ENCODE measurements at places on chromosomes 1 and 21.
A peak's percentile ranks its signal among the peaks of the same experiment; 100 is the strongest.

DNA sequence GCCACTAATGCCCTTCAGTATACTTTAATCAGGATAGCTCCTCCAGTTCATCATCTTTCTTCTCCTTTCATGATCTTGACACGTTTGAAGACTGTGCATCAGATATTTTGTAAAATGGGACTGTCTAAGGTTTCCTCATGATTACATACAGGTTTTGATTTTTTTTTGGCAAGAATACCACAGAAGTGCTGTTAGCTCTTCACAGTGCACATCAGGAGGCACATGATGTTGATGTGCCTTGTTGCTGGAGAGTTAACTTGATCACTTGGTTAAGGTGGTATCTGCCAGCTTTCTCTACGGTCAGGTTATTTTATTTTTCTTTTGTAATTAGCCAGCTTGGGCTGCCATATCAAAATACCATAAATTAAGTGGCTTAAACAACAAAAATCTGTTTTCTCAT, 128.6 kb upstream of the IVNS1ABP start:
- no peak for DNase-seq

DNA sequence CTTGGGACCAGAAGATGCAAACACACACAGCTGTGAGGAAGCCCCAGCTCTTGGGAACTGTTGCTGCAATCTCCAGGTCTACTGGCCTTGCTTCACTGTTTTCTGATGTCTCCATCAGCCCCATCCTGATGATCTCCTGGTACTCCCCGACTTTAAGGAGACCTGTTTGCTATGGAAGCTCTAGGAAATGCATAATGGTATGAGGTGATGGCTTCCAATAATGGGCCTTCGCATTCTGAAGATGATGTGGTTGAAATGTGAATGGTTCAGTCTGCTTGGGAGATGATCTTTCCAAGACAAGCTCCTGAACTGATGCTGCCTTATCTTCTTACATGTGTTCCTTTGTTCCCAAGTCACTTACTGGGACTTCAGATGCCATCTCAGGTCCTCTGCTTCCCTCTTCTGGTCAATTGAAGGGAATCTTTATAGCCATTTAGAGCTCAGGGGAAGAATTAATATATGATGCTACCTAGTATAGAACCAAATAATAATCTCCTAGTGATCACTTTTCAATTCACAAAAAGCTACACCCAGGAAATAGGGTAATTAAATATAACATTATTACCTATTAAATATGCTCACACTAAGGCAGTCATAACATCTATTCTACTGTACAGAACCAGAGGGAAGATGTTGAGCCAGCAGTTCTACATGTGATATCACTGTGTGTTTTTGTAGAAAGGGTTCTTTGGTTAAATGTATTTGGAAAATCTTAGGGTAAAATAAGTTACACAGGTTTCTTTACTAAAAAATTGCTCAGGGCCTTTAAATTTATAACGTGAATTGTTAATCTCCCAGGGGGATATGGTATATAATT, 73.9 kb upstream of the VTCN1 start:
- peak; percentile 59 for DNase-seq

- peak; percentile 48 for DNase-seq
Observed at GRCh38 chr1:245583081-245583480, 428.3 kb downstream of the KIF26B start.

GRCh38 chr21:38888991-38889561, 83.3 kb downstream of the ETS2 start:
- peak; percentile 51 for DNase-seq

DNA sequence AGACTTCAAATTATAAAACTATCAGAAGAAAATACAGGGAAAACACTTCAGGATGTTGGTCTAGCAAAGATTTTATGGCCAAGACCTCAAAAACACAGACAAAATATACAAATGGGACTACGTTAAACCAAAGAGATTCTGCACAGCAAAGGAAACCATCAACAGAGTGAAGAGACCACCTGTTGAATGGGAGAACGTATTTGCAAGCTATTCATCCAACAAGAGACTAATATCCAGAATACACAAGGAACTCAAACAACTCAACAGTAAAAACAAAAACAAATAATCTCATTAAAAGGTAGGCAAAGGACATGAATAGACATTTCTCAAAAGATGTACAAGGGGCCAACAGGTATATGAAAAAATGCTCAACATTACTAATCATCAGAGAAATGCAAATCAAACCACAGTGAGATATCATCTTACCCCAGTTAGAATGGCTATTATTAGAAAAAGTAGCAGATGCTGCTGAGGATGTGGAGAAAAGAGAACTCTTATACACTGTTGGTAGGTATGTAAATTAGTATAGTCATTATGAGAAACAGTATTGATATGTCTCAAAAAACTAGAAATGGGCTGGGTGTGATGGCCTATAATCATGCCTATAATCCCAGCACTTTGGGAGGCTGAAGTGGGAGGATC, 112.6 kb downstream of the LRIG2 start:
- DNase-seq: no peak

DNA sequence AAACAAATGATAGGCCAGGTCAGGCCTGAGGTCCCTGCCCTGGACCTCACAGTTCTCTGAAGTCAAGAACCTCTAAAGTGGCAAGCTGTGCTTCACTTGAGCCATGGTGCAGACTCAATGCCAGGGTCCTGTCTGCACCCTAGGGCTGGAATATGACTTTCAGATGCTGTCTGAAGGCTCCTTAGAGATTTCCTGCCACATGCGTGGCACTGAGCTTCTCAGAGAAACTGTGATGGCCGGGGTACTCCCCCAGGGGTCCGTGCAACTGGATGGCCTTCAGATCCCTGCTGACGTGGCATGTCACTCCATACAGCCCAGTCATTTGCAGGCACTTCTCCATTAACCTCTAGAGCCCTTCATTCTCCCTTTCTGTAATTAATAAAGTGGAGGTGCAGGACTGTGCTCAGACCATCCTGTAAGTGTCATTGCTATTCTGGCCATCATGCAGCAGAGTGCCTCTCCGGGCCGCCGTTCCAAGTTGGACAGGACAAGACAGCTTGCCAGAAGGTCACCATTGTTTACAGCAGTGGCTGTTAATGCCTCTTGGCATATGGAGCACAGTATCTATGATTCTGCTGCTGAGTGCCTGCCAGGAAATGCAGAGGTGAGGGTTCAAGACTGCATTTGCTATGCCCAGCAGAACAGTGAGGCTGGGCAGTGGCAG, 205.1 kb upstream of the COA6 start:
- no peak for DNase-seq

DNA sequence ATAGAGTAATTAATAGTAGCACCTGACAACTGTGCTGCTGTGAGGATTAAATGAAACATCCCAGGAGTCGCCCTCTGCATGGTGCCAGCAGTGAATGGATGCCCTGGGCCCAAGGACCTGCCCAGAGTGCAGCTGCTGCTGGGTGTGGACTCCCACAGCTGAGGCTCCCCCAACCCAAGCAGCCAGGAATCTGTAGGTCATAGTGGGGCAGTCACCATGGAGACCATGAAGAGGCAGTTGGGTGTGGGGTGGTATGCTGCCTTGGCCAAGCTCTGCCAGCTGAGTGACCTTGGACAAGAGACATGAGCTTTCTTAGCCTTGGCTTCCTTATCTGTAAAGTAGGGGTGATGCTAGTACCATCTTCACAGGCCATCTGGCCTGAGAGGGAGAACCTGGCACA, 9.4 kb downstream of the OLIG2 start:
- DNase-seq: no peak

DNA sequence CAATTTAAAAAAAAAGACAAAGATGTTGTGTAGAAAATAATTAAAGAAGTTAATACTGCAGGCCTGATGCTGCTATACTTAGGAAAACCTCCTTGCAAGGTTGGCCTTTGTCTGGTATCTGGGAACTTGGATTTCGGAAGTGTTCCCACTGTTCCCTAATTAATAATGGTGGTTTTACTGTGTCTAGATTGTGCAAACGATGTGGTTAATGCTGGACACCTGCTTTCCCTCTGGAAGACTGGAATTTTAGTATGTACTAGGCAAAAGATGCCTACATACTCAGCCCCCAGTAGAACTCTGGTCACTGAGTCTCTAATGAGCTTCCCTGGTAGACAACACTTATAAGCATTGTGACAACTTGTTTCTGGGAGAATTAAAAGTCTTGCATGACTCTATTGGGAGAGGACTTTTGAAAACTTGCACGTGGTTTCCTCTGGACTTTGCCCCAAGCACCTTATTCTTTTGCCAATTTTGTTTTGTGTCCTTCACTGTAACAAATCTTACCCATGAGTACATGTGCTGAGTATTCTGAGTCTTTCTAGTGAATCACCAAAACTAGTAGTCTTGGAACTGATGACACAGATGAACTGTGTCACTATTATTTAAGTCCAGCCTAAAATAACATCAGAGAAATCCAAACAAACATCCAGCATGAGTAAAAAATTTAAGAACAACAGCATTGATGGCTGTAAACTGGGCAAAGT, 40.4 kb downstream of the LIN9 start:
- DNase-seq: peak; percentile 24

GRCh38 chr1:63330331-63330916, 8.1 kb downstream of the FOXD3 start:
- DNase-seq: no peak

DNA sequence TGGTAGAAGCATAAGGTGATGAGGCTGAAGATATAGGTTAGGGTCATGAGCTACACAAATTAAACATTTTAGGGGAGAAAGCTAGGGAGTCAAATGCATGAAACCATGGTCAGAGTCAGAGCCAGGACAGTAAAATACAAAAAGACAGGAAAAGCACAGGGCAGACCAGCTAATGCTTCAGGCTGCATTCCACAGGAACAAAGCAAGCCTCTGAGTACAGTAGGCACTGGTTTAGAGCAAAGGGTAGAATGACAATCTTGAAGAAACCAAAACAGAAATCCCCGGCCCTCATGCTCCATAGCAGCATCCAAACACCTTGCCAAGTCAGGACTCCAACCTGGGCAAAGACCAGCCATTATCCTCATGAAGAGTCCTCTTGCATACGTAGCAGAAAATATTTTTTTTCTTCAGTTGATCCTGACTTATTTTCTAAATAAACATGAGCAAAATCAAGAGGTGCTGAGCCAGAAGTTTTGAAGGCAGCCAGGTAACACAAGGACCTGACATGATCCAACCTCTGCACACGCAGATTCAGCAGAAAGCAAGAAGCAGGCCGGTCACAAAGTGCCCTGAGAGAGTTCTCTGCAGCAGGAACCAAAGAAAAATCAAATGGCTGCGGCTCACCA, 273.1 kb downstream of the TTLL7 start:
- DNase-seq: no peak

DNA sequence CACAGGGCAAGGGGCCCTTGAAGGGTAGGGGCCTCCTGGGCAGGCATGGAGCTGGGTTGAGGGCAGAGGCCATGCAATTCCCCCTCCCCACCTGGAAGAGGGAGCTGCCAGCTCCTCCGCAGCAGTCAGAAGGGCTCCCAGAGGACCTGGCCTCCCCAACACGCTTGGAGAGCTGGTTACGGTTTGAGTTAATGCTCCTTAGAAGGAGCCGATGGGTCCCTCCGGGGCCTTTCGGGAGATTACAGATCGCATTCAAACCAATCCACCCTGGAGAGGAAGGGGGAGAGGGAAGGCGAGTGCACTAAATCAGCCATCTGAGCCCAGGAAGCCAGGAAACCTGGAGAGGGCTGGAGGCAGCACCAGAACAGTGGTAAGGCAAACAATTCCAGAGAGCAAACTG, 106.3 kb upstream of the CSF3R start:
- no peak for DNase-seq

DNA sequence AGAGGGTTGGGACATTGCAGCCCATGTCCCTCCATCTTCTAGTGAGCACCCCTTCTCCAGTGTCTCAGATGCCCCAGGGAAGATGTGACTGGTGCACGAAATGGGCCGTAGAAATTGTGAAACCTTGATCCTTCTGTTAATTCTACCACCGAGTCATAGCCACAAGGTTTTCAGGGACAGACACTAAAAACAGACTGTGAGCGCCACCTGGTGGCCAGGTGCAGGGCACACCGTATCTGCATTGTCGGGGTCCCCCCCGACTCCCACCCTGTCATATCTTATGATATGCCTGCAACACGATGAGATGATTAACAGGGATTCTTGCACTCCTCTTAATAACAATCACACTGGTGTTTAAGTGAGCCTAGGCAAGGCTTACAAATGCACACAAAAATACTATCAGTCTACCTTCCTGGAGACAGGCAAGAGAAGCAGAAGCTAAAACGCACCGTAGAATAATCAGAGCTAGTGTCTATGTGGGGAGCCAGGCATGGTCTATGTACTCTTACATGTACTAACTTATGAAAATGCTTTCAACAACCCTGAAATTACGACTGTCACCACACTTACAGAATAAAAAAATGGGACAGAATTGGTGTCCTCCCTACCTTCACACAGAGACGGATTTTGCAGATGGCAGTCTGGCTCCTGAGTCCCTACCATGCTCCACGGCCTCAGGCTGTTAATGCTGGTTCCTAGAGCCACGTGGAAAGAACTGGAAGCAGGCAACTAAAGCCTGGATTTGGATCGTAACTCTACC, 57.9 kb downstream of the FHAD1 start:
- DNase-seq: no peak

GRCh38 chr1:52056937-52057231, 789 bp downstream of the BTF3L4 start:
- peak; percentile 57 for DNase-seq

- no peak for DNase-seq
Observed at GRCh38 chr21:27110956-27111355, 144.1 kb upstream of the ADAMTS5 start.

DNA sequence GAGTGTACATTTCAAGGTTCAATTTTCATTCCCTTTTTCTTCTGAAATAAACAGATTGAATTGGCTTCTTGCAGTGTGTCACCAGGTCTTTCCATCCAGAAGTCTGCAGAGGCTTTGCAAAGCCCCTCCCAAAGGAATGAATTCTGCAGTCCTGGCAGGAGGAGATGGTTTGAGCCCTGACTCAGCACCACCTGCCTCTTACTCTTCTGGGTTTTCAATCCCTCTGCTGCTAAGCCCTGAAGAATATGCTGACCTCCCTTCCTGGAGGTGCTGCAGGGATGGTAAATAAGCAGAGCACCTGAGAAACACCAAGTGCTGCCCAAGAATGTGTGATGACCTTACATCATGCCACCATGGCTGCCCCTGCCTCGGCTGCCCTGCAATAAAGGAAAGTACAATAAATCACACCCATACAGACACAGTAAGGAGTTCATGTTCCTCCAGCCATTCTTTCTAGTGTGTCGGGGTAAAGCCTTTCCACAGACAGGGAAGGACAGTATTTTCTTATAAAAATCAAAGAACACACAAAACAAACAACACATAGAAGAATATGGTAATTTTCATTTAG, 209.2 kb downstream of the ZNF326 start:
- no peak for DNase-seq

- DNase-seq: peak; percentile 98
Observed at GRCh38 chr1:240190881-240191401, 99.3 kb downstream of the FMN2 start.

GRCh38 chr1:226655251-226656163, 83.6 kb downstream of the ITPKB start:
- no peak for DNase-seq

GRCh38 chr1:185432948-185433347, 115.9 kb upstream of the IVNS1ABP start:
- DNase-seq: no peak

All from fibroblast of skin of right quadriceps (primary cell).